ENCODE measurements at places on chromosomes 16 and 17.

GRCh38 chr17:40922239-40922638, 15.2 kb downstream of the KRT23 start:
- DNase-seq = peak; percentile 80

DNA sequence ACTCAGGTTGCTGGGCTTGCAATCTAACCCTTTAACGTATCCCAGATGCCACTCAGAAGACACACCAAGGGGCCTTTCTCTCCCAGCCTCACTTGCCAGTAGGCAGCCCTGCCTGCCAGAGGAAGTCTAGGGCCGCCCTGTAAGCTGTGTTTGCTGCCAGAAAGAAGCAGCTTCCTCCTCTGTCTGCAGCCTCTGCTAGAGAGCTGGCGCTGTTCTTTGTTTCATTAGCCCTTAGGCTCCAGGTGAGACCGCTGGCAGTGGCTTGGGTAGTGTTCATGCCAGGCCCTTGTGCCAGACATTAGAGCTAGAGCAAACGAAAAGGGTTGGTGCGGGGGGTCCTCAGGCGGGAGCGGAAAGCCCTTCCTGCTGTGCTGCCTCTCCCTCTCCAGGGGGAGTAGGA, 8.9 kb downstream of the CTRL start:
- DNase-seq = no peak

- no peak for DNase-seq
These were observed 250.8 kb downstream of the XYLT1 start for GRCh38 chr16:17219991-17220390.

- DNase-seq = peak; percentile 59
These were observed 680 bp downstream of the SKA2 start for GRCh38 chr17:59154292-59154720.

DNA sequence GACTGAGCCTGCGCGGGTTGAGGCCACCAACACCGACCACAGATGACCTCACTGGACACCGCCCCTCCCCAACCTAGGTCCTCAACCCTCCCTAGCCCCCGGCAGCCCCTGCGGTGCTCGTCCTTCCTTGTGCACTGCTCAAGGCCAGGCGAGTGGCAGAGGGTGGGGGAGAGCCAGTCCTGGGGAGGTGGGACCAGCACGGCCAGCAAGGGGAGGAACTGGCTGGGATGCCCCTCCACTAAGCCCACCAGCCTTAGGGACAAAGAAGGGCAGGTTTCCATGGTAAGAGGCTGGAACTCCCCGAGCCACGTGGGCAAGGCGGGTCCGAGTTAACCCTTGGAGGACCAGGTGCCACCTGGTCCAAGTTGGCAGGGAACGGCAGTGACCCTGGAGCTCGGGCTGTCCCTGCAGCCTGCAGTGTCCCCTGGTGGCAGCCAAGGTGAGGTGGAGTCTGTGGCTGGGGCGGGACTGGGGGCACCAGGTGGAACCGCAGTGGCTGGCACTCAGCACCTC, 9.2 kb downstream of the FSCN2 start:
- DNase-seq = no peak
